T-helper 22 cell (primary cell): ENCODE measurements at places on chromosomes 4 and X.

GRCh38 chrX:40152741-40153344, 55.1 kb upstream of the BCOR start:
- DNase-seq: no peak

GRCh38 chr4:98517218-98518021, 141.0 kb downstream of the TSPAN5 start:
- DNase-seq: no peak

DNA sequence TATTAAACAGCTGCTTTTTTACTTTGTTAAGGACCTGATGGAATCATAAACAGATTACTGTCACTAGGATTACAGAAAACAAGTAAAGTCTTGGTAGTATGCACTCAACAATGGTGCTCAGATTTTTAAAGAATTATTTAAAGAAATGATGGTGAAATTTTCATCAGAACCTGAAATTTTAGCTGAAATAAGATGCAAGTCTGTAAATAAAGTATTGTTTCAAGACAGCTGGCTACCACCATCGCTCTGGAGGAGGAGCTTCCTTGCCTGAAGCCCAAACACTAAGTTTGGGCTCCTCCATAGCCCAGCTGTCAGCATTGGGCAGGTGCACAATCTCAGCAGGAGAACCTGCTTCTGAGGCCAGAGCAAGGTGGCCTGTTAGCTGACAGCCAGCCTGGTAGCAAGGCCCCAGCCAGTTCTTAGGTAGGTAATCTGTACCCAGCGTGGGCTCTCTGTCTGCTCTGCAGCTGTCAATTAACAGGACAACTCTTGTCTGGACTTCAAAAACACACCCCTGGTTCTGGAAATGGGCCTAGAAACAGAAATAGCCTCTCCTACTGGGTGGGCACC, 4.6 kb downstream of the GAB1 start:
- DNase-seq: no peak

GRCh38 chr4:14345356-14345775, 656.9 kb upstream of the CPEB2 start:
- no peak for DNase-seq

DNA sequence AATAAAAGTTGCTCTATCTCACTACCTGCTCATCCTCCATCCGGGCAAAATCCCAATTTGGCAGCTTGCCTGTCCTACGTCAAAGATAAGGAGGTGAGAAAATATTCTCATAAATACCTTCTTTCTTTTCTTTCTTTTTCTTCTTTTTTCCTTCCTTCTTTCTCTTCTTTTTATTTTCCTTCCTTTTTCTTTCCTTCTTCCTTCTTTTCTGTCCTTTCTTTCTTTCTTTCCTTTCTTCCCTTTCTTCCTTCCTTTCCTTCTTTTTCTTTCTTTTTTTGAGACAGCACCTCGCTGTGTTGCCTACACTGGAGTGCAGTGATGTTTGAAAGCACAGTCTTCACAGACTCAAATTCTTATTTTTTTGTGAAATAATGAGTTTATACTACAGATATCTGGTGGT, 38.6 kb upstream of the NKAP start:
- no peak for DNase-seq

- DNase-seq: no peak
Measured at GRCh38 chrX:123740006-123740405, 7.2 kb upstream of the THOC2 start.

DNA sequence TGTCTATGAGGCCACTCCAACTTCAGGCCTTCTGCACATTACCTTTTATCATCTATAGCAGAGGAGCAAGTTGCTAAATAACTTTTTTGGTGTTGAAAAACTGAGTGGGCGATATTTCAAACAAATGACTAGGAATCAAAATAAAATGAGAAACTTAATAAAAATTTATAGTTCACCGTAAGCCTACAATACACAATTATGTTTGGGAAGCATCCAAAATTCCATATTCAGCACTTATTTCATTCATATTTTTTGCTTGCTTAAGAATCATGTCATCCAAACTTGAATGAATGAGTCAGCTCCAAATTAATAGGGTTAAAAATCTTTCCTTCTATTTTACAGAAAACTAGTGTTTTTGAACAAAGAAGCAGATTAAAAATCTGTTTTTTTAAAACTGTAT, 119.1 kb downstream of the SH3RF1 start:
- no peak for DNase-seq

DNA sequence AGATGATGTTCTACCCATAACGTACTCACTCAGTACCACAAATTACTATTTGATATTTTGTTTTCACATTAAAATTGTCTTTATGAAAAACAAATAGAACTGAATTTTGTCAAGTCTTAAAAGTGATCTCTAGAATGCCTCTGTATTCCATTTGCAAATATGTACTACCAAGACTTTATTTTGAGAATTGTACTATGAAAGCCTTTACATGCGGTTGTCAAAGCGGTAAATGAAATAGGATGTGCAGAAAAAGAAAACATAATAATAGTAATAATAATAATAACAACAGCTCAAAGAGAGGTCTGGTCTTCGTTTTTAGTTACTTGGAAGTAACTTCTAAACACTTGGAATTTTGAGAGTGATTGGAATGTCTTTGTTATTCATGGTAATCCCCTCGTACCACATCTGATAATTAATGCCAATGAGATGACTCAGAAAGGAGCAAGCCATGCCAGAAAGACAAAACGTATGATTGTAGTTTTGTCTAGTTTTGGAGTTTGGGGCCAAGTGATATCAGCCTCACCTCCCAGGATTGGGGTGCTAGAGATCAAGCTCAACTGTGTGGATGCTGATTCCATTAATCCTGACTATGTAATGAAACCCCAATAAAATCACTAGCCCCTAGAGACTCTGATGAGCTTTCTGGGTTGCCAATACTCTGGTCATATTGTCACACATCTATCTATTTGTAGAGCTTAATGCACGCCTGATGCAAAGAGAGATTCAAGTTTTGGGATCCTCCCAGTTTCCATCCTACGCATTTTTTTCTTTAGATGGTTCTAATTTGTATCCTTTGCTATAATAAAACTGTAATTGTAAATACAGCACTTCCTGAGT, 20.2 kb upstream of the CTSO start:
- no peak for DNase-seq

DNA sequence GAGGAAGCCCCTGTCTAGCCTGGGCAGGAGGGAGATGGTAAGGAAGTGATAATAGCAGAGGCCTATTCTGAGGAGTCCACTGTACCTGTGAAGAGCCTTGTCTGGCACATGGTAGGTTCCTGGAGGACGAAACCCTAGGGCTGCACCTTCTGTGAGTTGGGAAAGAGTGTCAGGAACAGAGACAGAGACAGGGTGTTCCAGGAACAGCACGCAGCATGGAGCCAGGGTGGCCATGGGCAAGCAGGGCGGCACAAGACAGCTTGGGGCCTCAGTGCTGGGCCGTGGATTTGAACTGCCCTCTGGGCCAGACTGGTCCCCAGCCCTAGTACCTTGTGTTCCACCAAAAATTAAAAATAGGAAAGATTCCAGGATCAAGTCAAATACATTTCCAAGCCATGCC, 272.5 kb downstream of the EVC2 start:
- DNase-seq: no peak

GRCh38 chr4:5472160-5472591, 236.2 kb downstream of the EVC2 start:
- DNase-seq: no peak

GRCh38 chr4:47075919-47076318, 44.6 kb downstream of the GABRB1 start:
- DNase-seq: no peak

DNA sequence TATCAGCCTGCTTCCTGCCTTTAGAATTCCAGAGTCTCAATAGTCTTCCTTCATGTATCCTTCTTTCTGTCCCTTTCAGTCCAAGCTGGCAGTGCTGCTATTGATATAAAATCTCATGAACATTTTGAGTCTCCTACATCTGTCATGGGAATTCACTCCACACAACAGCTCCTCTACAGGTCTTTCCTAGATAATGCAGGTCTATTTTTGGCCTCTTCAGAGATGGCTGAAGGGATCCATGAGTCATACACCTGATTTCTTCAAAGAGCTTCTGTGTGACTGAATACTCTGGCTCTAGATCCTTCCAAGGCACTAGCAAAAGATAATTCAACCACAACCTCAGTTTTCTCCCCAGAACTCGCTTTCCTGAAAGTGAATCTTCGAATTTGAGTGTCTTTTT, 115.4 kb downstream of the STPG2 start:
- no peak for DNase-seq

DNA sequence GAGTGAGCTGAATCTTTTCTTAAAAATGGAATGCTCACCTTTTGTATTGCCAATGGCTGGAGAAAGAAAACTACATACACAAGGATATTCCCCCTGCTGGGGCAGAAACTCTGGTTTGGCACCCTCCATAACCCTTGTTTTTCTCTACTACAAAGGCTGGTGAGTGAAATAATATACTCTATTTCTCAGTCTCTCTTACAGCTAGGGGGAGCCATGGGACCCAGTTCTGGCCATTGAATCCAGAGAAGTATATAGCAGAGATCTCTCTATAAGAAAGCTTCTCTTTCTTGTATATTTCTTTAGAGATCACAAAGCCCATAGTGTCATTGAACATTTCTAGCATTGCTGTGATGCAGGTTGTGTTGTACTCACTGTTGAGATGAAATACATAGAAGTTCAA, 49.8 kb downstream of the SMPX start:
- DNase-seq: no peak

- DNase-seq: no peak
Measured at GRCh38 chrX:21479695-21480270, 105.6 kb downstream of the CNKSR2 start.

GRCh38 chr4:145626623-145626982, 7.4 kb downstream of the MMAA start:
- DNase-seq: no peak

- DNase-seq: no peak
Measured at GRCh38 chr4:15451181-15451865, 18.4 kb upstream of the CC2D2A start.

DNA sequence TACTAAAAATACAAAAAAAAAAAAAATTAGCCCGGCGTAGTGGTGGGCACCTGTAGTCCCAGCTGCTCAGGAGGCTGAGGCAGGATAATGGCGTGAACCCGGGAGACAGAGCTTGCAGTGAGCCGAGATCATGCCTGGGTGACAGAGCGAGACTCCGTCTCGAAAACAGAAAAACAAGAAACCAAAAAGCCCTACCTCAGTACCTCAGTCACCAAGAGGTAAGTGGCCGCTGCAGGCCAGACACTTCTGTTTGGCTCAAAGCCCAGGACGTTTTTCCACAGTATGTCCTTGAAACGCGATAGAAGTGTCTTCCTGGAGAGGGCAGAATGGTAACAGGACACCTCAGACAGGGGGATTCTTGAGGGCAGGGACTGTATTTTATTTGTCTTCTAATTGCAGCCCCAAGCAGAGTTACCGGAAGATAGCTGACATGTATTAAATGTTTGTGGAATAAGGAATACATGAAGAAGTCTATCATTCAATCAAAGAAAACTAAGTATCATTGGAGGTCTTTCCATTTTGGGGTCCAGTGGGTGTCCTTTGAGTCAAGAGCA, 63.6 kb downstream of the CLNK start:
- no peak for DNase-seq

- no peak for DNase-seq
Measured at GRCh38 chrX:13750204-13750603, 15.7 kb downstream of the OFD1 start.

- no peak for DNase-seq
Measured at GRCh38 chr4:111499706-111500105, 645.5 kb upstream of the FAM241A start.

GRCh38 chr4:128244379-128244778, 43.2 kb downstream of the PGRMC2 start:
- no peak for DNase-seq

GRCh38 chr4:88820698-88821415, 123.2 kb upstream of the NAP1L5 start:
- DNase-seq: no peak
